Astrocyte of the spinal cord (primary cell): ENCODE measurements at places on chromosomes 2 and 18.

DNA sequence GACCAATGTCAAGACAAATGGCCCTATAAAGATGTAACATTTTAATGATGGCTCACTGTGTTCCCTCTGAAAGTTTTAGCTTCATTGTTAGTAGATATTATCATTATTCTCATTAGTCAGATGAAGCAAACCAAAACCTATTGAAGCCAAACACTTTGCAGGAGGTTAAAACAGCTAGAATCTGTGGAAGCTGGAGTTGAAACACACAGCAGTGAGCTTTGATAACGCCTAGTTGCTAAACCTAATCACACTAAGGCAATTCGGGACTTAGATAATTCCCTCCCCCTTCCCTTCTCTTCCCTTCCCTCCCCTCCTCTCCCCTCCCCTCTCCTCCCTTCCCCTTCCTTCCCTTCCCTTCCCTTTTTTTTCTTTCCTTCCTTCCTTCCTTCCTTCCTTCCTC is 165.7 kb downstream of the TRIB2 start:
- no peak for DNase-seq

DNA sequence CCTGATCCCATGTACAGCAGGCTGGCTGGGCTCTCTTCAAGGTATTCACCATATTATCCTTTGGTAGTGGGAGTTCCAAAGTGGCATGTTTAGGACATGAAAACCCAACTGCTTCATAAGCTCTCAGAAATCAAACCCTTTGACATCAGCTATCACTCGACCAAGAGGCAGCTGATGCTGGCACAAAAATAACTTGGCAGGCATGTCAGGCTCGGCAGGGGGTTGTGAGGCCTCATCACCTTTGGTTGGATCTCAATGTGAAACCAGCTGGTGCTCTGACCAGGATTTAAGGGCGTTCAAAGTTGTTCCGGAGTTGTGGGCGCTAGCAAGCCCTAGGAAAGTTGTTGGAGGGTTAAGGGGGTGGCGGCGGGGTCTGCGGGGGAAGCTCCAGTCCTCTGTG is 171.9 kb downstream of the FHOD3 start:
- DNase-seq, result no peak

GRCh38 chr2:10281891-10282290 is 20.8 kb upstream of the HPCAL1 start:
- no peak for DNase-seq

DNA sequence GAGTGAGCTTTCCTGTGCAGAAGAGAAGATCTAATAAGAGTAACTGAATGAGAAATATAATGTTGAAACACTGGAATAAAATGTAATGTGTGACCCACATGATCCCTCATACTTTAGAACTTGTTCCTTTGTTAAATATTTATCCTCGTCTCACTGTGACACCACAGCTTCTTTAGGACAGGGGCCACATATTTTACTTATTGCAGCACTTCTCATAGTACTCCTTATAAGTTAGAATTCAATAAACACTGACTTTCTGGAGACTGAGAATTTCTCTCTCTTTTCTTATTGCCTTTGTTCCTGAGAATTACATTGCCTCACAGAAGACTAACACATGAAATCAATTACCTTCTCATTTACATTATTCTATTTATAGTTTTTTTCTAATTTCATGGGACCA is 1234.6 kb upstream of the CHAC2 start:
- no peak for DNase-seq

GRCh38 chr2:144510294-144510991 is 9.5 kb downstream of the ZEB2 start:
- peak; percentile 85 for DNase-seq

DNA sequence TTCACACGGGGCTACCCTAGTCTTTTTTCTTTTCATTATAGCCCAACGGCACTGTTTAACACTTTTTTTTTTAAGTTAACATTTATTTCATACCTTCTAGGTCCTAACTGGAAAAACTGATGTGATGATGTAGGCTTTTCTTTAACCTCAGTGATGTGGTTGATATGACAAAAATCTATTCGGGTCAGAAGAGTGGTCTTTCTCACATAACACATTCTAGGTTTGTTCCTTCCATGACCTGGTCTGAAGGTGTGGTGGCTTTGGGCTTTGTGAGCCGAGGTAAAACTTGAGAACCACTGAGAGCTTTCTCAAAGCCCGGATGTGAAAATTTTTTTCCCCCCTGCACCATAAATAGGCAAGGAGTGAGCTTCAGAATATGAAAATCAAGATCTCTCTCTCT is 44.2 kb downstream of the GPD2 start:
- no peak for DNase-seq

- no peak for DNase-seq
Measured at GRCh38 chr2:15471606-15472005, 89.5 kb downstream of the NBAS start.
